CD4-positive, alpha-beta T cell treated with Interleukin-17A for 1 hour (primary cell): ENCODE measurements at places on chromosomes 2 and 18.

- DNase-seq, result no peak
Measured at GRCh38 chr2:28271919-28272250, 120.8 kb upstream of the FOSL2 start.

GRCh38 chr2:221444106-221444505 lies 128.0 kb downstream of the EPHA4 start:
- no peak for DNase-seq

- DNase-seq, result no peak
Measured at GRCh38 chr18:31510319-31510718, 12.3 kb downstream of the DSG2 start.

- no peak for DNase-seq
Measured at GRCh38 chr2:85682378-85682777, 11.8 kb upstream of the GNLY start.

- no peak for DNase-seq
Measured at GRCh38 chr2:75616406-75616805, 30.2 kb upstream of the MRPL19 start.

DNA sequence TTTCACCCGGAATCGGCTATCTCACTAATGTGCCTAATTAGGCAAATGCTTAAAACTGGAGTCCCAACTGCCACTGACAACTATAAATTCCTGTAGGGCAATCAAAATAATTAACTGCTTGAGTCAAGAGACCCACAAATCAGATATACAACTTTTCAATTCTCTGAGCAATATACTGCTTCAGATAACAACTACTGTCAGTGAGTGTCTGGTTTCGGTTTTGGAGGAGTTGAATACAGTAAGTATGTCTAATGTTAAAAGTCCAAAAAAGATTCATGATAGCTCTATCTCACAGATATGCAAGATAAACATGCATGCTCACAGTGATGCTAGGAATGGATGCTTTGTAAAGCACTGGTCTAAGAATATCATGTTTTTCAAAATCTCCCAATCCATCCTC lies 283.3 kb downstream of the NRXN1 start:
- DNase-seq, result no peak

DNA sequence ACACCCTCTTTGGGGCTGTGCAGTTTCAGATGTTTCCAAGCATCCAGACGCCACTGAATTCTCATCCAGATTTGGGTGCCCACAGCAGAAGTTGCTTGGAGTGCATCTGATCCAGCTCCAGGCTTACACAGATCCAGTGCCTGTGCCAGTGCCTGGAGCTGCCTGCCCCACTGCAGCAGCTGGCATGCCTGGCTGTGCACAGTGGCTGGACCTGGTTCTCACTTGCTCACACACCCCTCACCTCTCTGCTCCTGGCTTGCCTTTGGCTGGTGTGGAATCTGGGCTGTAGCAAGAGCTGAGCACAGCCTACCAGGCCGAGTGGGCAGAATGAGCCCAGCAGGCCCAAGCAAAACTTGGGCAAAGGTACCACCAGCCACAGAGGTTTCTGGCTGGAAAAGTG lies 137.9 kb downstream of the SPAG16 start:
- no peak for DNase-seq

GRCh38 chr2:239099474-239099873 lies 251.6 kb downstream of the TWIST2 start:
- no peak for DNase-seq

DNA sequence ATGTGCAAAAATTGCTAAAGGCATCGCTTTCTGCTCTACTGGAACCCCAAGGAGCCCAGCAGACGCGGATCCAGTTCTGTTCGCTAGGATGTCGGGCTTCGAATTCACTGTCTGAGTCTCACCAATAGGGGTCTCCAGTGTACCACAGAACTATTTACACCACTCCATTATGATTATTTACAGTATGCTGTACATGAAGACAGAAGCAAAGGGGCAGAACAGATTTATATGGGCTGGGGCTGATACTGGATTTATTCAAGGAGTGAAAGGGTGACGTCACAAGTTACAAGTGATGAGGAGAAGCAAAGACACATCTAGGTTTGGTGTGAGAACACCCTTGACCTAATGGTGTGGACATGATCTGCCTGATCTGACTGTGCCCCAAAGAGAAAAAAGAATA lies 185.3 kb upstream of the ATP5MC3 start:
- peak; percentile 32 for DNase-seq

DNA sequence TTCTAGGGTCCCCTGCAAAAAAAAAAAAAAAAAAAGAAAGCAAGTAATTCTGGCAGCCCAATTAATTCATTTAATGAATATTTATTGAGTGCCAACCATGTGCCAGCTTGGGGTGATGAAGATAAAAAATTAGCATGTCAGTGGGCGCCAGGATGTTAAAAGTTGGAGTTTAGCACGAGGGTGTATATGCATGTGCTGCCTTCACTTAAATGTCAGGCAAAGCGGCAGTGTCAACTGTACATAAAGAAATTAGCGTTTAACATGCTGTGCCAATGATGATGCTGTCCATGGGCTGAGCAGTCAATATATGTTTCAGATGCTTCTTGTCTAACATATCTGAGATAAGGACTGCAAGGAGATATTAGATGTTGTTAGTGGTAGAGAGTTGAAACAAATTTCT lies 49.5 kb downstream of the ASAP2 start:
- DNase-seq, result no peak

DNA sequence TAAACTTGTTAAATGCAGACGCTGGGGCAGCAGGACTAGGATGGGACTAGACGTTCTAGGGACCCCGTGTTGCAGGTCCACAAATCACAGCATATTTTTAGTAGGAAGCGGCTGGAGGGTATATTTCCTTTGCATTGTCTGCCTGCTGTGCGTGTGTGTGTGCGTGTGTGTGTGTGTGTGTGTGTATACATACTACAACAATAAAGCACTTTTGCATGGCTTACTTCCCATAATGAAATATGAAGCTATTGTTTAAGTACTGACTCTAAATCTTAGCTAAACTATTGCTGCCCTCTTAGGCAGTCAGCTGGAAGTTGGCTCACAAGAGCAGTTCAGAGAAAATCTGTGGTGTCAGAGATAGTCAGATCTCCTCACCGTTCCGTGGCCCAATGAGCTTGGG lies 133.4 kb downstream of the CABLES1 start:
- DNase-seq, result no peak

GRCh38 chr2:96608469-96609455 lies 29.4 kb downstream of the KANSL3 start:
- DNase-seq, result no peak

DNA sequence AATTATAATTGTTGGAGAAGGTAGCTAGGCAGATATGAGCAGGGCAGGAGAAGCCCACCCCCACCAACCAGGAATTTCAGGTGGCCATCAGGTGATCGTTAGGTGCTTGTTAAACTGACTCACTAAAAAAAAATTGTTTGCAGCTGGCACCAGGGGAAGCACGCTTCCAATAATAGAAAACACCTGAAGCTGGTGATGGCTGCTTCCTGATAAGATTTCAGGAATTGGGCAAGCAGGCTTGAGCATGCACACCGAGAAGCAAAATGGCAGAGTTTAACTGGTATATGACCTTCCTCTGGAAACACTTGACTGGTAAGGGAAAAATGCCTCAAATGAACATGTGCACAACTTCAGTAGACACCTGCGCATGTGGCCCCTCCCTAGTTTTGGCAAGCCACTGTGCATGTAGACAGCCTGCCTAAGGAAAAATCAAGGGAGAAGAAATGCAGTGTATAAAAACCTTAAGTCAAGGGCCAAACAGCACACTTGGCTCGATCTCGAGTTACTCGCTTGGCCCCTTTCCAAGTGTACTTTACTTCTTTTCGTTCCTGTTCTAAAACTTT lies 292.8 kb downstream of the CCDC85A start:
- DNase-seq, result no peak

- DNase-seq, result peak; percentile 45
Measured at GRCh38 chr2:174344716-174345461, 10.1 kb downstream of the SP9 start.

DNA sequence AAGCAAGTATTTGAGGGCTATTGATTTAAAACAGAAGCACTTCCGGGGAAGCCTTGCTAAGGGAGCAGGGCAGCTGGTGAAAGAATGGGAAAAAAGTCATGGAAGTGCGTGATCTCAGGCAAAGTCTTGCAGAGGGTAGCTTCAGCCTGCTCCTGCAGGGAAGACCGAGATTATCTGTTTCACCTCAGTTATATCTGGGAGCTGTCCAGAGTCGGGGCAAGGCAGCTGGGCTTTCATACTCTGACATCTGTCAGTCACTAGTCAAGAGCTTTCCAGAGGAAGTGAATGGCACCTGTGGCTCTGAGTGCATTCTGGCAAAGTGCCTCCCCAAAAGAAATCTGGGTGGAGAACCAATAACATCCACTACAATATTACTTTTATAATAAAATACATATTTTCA lies 8.7 kb downstream of the NXPH2 start:
- DNase-seq, result no peak

GRCh38 chr2:161400076-161400475 lies 16.0 kb upstream of the TBR1 start:
- no peak for DNase-seq

DNA sequence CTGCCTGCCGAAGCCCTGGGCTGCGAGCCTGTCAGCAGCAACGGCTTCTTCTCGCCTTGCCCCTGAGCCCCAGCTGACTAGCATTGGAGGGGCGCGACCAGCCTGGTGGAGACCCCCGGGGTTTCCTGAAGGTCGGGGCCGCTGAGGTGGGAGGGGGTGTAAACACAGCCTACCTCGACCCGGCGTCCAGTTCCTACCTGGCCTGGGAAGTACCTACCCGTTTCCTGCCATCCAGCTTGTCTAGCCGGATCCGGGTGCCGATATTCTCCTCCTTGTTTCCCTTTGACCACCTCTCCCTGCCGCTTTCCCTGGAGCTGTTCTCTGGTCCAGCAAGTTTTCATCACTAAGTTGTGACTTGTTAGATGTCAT lies 511 bp downstream of the MOB4 start:
- peak; percentile 33 for DNase-seq

GRCh38 chr2:128486640-128487375 lies 168.1 kb upstream of the HS6ST1 start:
- no peak for DNase-seq

DNA sequence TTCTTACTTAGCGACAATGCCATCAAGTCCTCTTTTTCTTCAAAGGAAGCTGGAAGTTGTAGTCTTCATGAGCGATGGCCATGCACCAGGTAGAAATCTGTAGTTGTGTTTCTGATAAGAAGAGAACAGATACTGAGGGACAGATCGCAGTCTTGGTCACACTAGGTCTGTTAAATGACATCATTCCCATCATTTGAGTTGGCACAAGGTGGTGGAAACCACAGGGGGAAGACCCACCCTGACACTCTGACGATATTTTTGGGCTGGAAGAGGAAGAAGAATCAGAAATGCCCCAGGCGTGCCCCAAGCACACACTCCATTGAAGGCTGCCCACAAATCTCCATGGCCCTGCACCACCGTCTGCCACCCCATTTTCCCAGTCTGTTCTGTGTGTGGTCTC lies 89.0 kb upstream of the BOD1L2 start:
- DNase-seq, result no peak

GRCh38 chr2:3631851-3632659 lies 25.9 kb upstream of the ALLC start:
- no peak for DNase-seq

- no peak for DNase-seq
Measured at GRCh38 chr2:191544461-191545062, 133.4 kb upstream of the NABP1 start.

- DNase-seq, result no peak
Measured at GRCh38 chr2:76464310-76464709, 753.6 kb upstream of the GCFC2 start.

DNA sequence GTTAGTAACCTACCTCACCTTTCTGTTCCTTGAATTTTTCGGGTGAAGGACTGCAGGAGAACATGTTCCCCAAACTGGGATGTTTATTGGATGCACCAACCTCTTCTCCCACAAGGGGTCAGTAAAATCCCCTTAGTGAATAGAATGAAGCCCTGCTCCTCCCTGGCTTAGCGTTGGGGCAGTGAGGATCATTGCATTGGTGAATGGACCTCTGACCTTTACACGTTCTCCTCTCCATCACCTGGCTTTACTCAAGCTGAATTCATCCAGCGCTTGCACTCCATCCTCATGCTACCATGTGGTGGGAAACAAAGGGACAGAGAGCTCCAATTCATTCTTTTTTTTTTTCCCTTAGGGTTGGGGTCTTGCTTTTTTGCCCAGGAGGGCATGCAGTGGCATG lies 157.2 kb downstream of the MIB1 start:
- peak; percentile 22 for DNase-seq

DNA sequence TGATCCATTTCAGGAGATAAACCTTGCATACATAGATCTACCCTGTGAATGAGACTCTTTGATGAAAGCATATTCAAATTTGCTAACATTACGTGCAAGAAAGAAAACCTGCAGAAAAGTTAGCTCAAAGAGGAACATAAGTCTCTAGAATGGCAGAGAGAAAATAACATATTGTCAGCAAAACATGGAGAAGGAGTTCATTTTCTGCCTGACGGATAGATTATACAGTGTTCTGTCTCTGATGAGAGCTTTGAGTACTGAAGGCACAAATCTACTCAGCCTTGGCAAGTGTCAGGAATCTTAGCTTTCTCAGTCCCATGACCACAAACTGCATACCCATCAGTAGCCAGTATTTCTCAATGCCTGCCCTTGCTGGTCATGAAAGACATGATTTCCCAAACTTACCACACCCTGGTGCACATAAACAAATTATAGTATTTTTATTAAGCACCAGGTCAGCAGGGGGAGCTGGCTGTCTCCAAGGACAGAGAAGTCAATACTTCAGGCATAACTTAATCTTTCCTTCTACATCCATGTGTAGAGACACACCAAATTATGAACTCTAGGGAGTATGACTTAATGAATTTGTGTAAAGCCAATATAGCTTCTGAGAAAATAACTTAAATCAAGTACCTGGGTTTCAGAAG lies 401.2 kb upstream of the SOX11 start:
- DNase-seq, result no peak

- no peak for DNase-seq
Measured at GRCh38 chr2:171149171-171149938, 11.3 kb downstream of the TLK1 start.

GRCh38 chr2:143356336-143356735 lies 227.1 kb downstream of the ARHGAP15 start:
- DNase-seq, result no peak

DNA sequence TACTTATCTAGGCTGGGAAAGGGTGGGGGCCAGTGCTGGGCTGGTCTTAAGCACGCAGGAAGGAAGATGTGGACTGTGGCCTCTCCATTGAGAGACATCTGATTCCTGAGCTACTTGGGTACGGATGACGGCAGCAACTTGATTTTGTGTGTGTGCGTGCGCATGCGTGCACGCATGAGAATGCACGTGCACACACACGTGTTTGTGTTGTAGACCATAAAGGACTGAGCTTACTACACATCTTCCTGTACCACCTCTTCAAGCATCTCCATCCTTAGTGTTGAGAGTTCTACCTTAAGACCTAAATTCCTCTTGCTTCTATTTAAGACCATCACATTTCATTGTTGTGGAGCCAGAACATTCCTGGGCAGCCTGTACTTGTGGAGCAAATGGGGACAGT lies 9.5 kb downstream of the WNT6 start:
- DNase-seq, result no peak

- DNase-seq, result no peak
Measured at GRCh38 chr2:150860301-150860700, 372.8 kb upstream of the RND3 start.
